T-helper 17 cell (primary cell): ENCODE measurements at places on chromosomes 4 and X. TPM values are rescaled to one million over a fixed set of nuclear protein-coding genes. Genes with fewer than 3 reads are reported as not detected.

TMPRSS11F gene
- not detected for total RNA-seq

- DNase-seq, result no peak
These were observed 607.5 kb downstream of the PACRGL start for GRCh38 chr4:21307709-21308108.

GRCh38 chrX:19127649-19128168 is 5.4 kb upstream of the ADGRG2 start:
- no peak for DNase-seq

- DNase-seq, result no peak
These were observed 101.2 kb downstream of the ZNF674 start for GRCh38 chrX:46444011-46444410.

DNA sequence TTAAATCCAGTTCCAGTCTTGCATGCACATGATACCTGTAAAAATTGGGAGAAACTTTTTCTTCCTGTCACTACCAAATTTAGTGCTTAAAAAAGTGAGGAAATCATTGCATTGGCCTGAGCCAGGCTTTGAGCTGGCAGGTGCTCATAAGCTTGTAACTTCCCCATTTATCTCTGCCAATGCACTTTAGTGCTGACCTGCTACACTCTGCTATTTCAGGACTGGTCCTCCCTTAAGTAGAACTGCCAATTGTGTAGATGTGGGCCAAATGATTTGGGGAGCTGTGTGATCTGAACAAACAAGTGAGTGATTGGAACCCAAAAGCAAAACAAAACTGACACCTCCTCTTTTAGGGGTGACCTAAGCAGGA is 51.8 kb downstream of the ZNF827 start:
- DNase-seq, result no peak

- DNase-seq, result no peak
These were observed 45.5 kb upstream of the NKX1-1 start for GRCh38 chr4:1451752-1452122.

- DNase-seq, result no peak
These were observed 37.6 kb downstream of the PGRMC2 start for GRCh38 chr4:128249787-128250668.

DNA sequence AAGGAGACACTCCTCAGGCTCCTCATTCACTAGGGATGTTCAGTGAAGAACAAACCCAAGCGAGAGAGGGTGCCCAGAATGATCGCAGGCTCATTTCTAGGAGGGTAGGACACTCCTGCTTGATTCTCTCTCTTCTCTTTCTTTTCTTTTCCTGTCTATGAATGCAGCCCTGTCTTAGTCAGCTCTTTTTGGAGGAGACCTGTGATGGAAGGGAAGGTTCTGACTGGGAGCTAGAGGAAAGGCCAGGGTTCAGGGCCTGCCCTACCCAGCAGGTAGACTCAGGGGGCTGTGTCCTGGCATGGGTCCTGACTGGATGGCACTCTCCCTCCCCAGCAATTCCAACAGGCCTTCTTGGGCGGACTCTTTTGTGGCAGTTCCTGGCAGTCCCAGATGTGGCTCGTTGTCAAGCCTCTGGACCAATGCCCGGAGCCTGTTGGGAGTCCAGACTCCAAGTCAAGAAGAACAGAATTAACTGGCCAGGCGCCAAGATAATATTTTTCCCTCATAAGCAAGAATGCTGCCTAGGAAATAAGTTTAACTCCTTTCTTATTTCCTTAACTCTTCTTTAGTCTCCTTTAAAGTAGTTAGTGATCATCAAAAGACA is 139.4 kb upstream of the SCML1 start:
- DNase-seq, result no peak

DNA sequence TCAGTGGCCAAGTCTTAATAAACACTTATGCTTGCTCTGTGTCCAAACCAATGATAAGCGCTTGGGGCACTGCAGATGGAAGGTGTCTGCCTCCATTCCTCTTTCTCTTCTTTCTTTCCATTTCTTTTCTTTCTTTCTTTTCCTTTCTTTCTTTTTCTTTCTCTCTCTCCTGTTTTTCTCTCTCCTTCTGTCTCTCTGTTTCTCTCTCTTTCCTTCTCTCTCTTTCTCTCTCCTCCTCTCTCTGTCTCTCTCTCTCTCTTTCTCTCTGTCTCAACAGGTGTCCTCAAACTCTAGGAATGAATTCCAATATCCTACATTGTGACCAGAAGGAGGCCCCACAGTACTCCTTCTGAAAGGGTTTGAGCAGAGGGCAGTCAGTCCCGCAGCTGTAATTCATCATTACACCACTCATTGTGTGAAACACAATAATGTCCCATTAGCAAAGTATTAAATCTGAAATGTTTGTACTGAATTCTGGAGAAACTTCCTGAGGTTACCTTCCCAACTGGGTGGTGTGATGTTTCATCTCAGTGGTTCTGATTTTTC is 66.5 kb upstream of the PAGE1 start:
- DNase-seq, result no peak

GRCh38 chr4:145545538-145546174 is 64.0 kb downstream of the SMAD1 start:
- no peak for DNase-seq

- DNase-seq, result no peak
These were observed 210.8 kb downstream of the ARHGAP10 start for GRCh38 chr4:147942729-147943128.
